Activated effector memory CD4-positive, alpha-beta T cell treated with Interleukin-2 at 50 U/mL for 16 hours (primary cell): ENCODE measurements at places on chromosomes 2 and 18.
A peak's percentile ranks its signal among the peaks of the same experiment; 100 is the strongest.

- DNase-seq = no peak
These were observed 110.3 kb downstream of the CMPK2 start for GRCh38 chr2:6755456-6755855.

DNA sequence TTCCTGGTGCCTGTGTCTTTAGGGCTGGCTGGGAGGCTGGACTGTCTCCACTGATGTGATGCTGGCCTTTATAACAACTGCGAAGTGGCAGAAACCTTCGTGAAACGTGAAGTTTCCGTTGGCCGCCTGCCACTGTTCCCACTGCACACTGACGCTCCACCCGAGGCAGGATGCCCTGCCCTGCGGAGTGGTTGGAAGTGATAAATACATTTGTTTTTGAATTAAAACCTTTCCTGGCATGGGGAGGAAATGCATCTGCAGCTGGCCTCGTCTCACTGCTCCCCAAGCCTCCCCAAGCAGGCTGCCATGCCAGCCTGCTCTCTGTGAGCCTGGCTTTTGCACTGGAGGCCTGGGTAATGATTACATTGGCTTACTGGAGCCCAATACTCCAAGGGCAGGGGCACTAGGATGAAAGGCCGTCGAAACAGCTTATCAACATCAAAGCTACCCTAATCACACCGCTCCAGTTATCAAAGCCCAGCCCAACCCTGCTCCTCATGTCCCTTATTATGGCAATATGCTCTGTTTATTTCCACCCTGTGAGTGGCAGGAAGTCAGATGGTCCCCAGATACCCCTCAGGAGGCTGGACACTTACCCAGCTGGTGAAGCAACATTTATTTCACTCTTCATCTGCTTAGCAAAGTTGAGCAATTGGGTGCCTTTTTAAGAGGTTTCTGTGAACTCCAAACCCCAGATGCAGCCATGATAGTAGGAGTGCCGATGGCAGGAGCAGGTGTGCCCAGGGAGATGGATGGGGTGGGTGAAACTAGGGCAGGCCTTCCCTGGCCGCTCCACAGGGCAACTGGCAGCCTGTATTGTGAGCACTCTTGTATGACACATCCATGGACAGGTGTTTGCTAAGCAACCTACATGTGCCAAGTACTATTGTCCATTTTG, 97.4 kb upstream of the ITGA6 start:
- DNase-seq = no peak

- no peak for DNase-seq
These were observed 116.5 kb downstream of the MBP start for GRCh38 chr18:77015771-77016710.

GRCh38 chr2:202566286-202566685, 68.5 kb upstream of the FAM117B start:
- no peak for DNase-seq

- no peak for DNase-seq
These were observed 9.4 kb downstream of the NT5DC4 start for GRCh38 chr2:112730216-112730615.

- no peak for DNase-seq
These were observed 29.4 kb downstream of the CAPN13 start for GRCh38 chr2:30777661-30778505.

GRCh38 chr2:228927028-228928010, 343.8 kb downstream of the PID1 start:
- no peak for DNase-seq

GRCh38 chr2:31256611-31257382, 22.8 kb downstream of the EHD3 start:
- DNase-seq = no peak

GRCh38 chr2:205543262-205543843, 138.9 kb upstream of the NRP2 start:
- DNase-seq = no peak

- DNase-seq = no peak
These were observed 18.5 kb upstream of the SEMA4C start for GRCh38 chr2:96888072-96889011.

DNA sequence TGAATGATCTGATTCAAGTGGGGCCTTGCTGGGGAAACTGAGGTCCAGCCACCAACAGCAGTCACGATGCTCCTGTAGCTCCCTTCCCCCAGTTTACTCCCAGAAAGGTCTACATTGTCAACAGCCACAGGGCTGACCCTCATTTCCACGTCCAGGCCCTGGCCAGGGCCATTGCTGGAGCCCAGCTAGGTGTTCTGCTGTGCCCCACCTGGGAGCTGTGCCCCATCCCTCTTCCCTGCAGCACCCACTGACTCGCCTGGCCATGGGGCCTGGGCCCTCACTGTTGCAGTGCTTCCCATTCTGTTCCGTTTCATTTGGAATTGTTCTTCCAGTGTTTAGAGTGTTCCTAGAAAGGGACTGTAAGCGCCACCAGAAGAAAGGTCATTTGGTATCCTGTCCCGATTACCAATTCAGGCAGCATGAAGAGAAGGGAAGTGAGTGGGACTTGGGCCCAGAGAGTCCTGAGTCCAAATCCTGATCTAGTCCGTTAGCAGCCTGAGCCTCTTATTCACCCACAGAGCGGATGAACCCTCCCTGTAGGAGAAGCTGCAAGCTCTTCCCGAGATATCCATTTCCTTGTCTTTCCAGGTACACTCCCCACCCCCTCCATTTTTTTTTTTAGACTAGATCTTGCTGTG, 73.1 kb upstream of the HPCAL1 start:
- no peak for DNase-seq

GRCh38 chr2:203869223-203870042, 1.9 kb downstream of the CTLA4 start:
- peak; percentile 44 for DNase-seq

GRCh38 chr2:232540441-232541041, 1.0 kb downstream of the CHRNG start:
- DNase-seq = no peak

- DNase-seq = no peak
These were observed 1.3 kb upstream of the SMAD2 start for GRCh38 chr18:47931718-47932103.

DNA sequence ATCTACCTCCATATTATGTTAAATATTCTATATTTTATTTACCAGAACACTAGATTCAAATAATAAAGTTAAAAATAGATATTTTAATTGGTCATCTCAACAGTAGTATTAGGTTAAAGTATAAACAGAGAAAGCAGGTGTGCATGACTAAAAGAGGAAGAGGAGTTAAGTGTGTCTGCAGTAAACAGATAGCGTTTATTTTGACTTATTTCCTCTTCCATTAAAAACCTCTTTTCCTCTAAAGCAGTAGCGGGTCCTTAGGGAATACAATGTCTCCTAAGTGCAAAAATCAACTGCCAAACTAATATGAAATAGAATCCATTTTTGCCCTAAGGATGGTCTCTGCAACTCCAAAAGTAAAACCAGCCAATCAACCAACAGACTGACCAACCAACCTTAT, 27.7 kb downstream of the EIF2AK3 start:
- no peak for DNase-seq

GRCh38 chr18:8689517-8689916, 15.8 kb upstream of the MTCL1 start:
- DNase-seq = no peak

GRCh38 chr18:40672590-40672989, 1282.4 kb upstream of the PIK3C3 start:
- DNase-seq = no peak

DNA sequence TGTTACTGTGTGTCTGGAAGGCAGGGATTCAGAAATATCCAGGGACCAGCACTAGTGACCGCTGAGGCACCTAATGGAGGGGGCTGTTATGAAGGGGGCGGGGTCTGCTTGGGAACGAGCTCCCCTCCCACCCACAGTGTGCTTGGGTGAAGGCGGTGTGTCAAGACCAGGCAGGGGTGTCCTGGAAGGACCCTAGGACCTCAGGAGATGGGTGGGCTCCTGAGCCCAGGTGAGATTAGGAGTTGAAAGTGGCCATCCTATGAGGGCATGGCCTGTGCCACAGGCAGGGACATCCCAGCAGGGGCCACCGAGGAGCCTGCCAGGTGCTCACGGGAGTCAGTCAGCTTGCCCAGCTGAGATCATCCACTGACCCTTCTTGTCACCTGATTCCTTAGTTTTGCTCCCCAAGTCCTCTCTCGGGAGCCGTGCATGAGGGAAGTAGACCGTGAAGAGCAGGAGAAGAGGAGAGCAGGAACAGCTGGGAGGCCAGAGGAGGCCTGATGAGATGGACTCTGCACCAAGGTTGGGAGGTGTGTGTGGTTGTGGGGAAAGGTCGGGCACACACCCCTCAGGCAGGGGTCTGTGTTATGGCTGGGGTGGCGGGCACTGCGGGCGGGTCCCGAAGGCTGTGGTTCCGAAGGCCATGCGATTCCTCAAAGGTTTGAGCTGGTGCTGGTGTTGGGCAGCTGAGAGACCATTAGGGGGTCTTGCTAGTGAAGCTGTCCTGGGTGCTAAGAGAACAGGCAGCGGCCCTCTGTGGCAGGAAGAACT, 180.9 kb upstream of the HS6ST1 start:
- no peak for DNase-seq

GRCh38 chr18:22311301-22311700, 106.4 kb downstream of the CTAGE1 start:
- DNase-seq = no peak
